Activated CD4-positive, alpha-beta T cell treated with anti-CD3 and anti-CD28 coated beads, Interleukin-2, Interleukin-4, amounts not matched to agents 100 ng/mL and 50 ng/mL, durations not matched to agents 16 hours and 8 hours (primary cell): ENCODE measurements at places on chromosomes 5 and 9.
A peak's percentile ranks its signal among the peaks of the same experiment; 100 is the strongest.

- DNase-seq: no peak
Measured at GRCh38 chr9:137056739-137057415, 3.0 kb upstream of the ENTPD2 start.

GRCh38 chr5:34609951-34610441 is 46.1 kb upstream of the RAI14 start:
- no peak for DNase-seq

- no peak for DNase-seq
Measured at GRCh38 chr5:56251918-56252553, 18.9 kb upstream of the ANKRD55 start.

DNA sequence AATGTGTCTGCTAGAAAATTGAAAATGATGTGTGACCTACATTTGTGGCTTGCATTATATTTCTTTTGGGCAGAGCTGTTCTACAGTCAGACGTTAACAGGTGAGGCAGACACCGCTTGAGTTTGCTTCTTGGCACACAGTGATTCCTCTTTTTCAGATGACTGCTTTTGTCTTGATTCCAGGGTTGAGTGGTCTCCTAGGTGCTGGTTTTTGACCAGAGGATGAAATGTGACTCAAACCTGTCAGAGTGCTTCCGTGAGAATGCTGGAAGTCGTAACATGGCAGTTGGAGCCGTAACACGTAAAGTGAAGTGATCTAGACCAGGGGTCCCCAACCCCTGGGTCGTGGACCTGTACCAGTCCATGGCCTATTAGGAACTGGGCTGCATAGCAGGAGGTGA is 28.3 kb upstream of the NDFIP1 start:
- no peak for DNase-seq

GRCh38 chr5:155649666-155650065 is 636.1 kb downstream of the KIF4B start:
- no peak for DNase-seq

GRCh38 chr5:172748341-172748843 is 22.6 kb downstream of the DUSP1 start:
- no peak for DNase-seq

- no peak for DNase-seq
Measured at GRCh38 chr5:101866473-101866872, 429.6 kb downstream of the SLCO4C1 start.

GRCh38 chr9:113919871-113920270 is 43.8 kb downstream of the ZNF618 start:
- DNase-seq: no peak

DNA sequence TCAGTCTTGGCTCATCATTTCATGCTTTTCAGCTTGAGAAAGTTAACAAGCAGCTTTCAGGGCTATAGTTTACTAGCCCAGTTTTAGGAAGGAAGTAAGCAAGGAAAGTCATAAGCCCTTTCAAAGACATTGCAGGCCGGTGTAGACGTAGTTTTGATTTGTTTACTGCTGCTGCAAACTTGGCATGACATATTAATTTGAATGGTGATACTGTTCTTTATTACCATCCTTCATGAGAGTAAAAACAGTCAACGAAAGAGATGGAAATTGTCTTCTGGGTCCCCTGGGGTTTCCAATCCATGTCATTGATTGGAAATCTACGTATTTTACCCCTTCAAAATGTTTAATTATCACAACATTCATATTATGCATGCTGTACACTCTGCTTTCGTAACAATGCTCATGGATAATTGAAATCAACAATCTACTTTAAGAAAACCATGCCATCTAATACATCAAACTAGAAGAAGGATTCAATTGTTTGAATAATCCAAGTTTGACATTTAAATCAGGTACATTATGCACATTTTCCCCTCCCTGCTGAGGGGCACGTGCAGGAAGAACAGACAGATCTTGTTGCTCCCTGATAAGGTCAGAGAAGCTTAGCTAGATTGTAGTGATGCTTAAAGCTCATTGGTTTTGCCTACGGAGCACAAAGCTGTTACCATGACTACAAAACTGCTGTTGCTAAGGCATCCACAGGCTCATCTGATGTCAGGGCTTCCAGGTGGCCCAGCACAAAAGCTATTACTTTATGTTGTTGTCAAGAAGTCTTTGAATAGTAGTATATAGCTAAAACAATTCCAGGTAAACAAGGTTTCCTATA is 139.9 kb upstream of the PRLR start:
- DNase-seq: no peak

DNA sequence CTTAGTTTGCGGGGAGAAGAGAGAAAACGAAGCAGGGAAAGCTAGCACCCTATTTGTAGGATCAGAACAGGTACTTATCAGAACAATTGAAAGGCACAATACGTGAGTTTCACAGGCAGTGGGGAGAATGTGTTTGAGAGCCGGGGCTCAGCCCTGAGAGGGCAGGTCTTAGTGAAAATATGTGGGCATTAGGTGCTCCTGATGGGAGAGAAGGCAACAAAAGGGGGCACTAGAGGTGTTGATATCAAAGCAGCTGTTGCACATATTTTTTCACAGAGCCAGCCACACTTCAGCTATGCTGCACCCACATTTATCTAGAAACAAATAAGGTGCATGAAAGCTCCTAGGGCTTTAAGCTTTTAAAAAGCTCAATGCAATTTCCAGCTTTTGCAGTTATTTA is 99.7 kb upstream of the MAN2A1 start:
- no peak for DNase-seq

DNA sequence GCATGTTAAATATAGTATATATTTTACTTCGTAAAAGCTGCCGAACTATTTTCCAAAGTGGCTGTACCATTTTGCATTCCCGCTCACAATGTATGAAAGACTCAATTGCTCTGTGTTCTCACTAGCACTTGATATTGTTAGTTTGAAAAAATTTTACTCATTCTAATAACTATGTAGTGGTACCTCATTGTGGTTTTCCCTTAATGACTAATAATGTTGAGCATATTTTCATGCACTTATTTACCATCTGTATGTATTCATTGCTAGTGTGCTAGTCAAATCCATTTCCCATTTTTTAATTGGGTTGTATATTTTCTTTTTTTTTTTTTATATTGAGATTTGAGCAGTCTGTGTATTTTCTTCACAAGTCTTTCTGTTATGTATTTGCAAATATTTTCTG is 58.4 kb downstream of the RANBP17 start:
- no peak for DNase-seq

DNA sequence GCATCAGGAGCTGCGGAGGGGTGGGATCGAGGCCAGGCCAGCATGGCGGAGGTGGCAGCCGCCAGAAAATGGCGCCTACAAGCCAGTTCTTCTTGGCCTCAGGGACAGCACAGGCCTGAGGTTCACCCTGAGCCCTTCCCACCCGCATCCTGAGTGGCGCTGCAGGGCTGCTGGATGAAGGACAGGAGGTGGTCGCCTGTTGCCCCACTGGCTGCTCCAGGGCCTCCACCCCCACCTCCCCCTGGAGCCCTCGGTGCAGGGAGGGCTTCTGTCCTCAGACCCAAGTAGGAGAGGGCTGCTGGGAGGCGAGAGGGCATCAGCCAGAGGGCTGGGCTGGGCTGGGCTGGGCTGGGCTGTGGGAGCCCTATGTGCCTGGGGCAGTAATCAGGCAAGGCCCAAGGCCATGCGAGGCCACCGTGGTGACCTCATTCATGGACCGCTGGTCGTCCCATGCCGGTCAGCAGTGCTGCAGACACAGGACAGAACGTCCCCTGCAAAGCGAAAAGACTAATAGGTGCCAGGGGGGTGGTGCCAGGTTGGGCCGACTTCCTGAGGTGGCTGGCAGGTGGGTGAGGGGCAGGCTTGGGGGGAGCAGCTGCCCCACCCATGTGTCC is 13.8 kb downstream of the GPSM1 start:
- DNase-seq: no peak

GRCh38 chr5:41695920-41696582 is 174.2 kb downstream of the OXCT1 start:
- peak; percentile 4 for DNase-seq

- DNase-seq: no peak
Measured at GRCh38 chr9:131960311-131960710, 119.4 kb downstream of the MED27 start.

- no peak for DNase-seq
Measured at GRCh38 chr9:128390813-128391711, 19.9 kb downstream of the URM1 start.

DNA sequence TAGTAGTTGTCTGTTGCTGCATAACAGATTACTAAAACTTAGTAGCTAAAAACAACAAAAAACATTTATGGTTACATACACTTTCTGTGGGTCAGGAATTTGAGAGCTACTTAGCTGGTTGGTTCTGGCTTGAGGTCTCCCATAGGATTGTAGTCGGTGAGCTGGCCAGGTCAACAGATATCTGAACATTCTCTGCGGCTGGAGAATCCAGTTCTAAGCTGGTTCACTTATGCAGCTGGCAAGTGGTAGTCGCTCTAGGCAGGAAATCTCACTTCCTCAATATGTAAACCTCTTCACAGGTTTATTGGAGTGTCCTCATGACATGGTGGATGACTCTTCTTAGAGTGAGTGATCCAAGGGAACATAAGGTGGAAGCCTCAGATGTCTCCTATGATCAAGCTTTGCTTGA is 65.7 kb upstream of the TNFAIP8 start:
- no peak for DNase-seq

GRCh38 chr5:76546497-76547102 is 76.6 kb downstream of the F2RL2 start:
- no peak for DNase-seq

GRCh38 chr5:167633931-167634341 is 657.5 kb upstream of the WWC1 start:
- no peak for DNase-seq

DNA sequence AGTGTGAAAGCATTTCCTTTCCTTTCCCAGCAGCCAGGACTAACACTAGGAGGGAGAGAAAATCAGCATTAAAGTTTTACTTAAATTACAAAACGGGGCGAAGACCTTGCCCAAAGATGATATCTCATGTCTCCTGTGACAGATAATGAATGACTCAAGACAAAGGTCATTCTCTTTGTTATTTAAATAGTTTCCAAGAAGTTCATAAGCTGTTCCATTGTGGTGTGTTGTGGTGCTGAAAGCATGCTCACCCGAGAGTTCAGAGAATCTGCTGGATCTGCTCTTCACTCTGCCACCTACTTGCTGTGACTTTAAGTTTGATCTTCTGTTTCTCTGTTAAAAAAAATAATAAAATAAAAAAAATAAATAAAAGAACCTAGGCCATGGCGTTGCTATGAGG is 265.9 kb upstream of the NR4A3 start:
- no peak for DNase-seq

DNA sequence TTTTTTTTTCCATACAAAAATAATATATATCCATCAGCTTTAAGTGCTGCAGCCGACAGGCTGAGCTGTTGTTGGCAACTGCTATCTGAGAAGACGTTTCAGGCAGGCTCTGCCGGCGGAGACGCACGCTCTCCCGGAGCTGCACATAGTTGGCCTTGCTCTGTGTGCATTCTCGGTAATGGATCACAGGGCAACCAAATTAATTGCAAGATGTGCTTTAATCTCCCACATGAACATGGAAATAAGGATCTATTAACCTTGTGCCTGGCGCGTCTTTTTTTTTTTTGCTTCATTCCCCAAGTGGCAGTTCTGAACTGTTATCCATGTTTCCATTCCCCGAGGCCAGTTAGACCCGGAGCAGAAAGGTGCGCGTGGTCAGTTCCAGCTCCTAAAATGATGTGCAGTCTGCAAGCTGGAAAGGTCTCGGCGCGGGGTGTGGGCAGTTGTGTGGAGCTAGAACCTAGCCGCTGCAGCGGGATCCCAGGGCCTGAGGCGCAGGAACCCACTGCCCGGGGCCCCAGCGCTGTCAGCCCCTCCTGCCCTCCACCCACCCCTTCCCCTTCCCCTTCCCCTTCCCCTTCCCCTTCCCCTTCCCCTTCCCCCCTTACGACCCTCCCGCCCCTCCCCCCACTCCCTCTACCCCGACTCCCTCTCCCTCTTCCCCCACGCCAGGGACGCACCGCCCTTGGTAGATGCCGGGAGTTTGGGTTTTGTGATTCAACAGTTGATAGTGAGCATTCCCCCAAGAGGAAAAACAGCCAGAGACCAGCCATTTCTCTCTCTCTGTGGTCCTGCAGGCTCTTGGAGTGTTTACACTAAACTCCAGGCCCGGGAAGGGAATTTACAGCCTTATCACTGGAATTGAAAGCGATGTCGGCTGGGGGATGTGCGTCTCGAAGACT is 137.8 kb downstream of the CEP120 start:
- DNase-seq: no peak

- no peak for DNase-seq
Measured at GRCh38 chr9:70477146-70477745, 62.8 kb upstream of the KLF9 start.

DNA sequence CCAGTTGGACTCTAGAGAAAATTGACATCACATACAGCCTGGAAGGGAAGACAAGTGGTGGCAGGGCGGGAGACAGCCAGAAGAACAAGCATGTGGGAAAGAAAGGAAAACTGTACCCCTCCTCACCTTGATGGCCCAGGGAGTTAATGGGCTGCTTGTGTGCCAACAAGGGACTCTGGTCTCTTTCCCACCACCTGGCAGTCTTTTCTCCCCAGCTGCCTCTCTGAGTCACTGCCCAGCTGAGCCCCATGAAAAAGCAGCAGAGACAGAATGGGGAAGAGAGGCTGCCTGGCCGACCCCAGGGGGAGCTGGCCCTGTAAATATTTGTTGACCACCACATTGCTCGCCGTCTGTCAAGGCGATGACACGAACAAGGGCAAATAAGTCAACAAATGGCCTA is 359.4 kb downstream of the ENC1 start:
- DNase-seq: no peak

DNA sequence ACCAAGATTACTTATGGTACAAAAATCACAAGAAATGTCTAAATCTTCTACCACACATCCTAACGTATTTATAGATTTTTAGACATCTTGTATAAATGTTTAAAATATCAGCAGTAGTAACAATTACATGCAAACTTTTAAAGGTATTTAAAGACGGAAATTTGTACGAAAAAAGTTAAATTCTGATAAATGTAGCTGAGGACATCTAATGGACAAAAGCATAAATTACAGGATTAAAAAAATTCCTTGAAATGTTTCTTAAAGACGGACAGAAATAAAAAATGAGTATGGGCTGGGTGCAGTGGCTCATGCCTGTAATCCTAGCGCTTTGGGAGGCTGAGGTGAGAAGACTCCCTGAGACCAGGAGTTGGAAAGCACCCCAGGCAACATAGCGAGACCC is 15.8 kb downstream of the ERCC8 start:
- DNase-seq: no peak

DNA sequence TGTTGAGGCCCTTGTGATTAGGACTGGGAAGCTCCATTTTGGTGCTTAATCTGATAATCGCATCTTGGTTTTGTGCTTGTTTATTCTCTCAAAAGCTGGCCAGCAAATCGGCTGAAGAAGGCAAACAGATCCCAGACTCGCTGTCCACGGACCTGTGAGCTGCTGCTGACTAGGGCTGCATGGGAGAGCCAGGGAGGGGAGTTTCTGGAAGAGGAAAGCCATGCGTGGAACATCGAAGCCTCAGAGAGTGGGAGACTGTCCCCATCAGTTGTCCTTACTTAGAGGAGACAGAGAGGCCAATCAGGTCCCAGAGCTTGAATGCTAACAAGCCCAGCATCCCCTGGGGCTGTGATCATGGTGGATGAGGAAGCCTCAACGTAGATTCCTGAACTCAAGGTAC is 23.0 kb upstream of the FOXI1 start:
- DNase-seq: no peak
